CMK (cell line): ENCODE measurements at places on chromosomes 13 and 19.

GRCh38 chr13:99377641-99378040 is 70.4 kb upstream of the GPR183 start:
- no peak for DNase-seq

GRCh38 chr13:105514401-105514800 is 1021.1 kb downstream of the EFNB2 start:
- DNase-seq, result no peak

DNA sequence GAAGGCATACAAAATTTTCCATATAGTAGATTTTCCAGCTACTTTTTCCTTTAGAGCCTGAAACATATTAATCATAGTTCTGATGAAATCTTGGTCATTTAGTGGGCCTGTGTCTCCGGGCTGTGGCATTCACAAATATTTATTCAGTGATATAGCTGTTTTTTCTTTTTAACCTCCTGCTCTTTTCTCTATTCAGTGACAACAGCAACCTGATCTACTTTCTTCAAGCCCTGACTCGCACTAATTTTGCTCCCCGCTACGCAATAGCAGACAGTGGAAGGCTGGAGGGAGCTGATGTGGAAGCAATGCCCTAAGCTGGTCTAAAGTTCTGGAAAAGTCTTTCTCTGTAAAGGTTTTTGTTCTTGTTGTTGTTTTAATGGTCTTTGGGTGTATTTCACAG is 289.7 kb downstream of the SLITRK6 start:
- no peak for DNase-seq

DNA sequence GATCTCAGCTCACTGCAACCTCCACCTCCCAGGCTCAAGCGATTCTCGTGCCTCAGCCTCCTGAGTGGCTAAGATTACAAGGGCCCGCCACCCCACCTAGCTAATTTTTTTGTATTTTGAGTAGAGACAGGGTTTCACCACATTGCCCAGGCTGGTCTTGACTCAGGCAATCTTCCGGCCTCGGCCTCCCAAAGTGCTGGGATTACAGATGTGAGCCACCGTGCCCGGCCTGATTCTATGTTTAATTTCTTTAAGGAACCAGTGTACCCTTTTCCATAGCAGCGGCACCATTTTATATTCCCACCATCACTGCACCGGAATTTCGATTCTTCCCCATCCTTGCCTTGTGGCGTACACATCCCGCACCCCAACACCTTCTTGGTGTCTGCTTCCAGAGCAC is 17.7 kb upstream of the INSR start:
- DNase-seq, result no peak

DNA sequence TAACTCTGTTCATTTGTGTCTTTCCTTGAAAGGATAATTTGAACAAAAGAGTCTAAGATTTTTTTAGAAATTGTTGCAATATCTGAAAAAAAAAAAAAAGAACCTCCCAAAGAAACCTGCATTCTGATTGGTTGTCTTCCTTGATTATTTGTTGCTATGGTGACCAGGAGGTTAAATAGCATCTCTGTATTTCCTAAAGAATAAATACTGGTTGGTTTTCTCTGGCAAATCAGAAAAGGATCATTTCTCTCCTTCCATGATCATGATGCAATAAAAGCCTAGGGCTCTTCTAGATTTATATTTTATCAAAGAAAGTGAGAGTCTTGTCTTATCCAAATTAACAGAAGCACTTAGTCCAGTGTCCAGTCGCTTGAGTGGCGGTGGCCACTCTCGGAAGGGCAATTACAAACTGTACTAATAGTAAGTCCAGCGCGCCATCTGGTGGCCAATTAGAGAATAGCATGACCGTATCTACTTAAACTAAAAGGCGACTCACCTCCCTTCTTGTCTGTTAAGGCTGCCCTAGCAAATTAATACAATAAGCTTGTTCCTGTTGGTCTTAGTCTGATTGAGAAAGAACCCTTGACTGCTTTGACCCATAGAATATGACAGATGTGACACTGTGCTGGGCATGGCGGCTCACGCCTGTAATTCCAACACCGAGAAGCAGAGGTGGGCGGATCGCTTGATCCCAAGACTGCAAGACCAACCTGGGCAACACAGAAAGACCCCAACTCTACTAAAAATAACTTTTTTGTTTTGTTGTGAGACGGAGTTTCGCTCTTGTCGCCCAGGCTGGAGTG is 47.0 kb upstream of the PNMA8B start:
- peak; percentile 71 for DNase-seq
